ENCODE measurements at places on chromosomes 4 and X. TPM values are rescaled to one million over a fixed set of nuclear protein-coding genes. Genes with fewer than 3 reads are reported as not detected.

DNA sequence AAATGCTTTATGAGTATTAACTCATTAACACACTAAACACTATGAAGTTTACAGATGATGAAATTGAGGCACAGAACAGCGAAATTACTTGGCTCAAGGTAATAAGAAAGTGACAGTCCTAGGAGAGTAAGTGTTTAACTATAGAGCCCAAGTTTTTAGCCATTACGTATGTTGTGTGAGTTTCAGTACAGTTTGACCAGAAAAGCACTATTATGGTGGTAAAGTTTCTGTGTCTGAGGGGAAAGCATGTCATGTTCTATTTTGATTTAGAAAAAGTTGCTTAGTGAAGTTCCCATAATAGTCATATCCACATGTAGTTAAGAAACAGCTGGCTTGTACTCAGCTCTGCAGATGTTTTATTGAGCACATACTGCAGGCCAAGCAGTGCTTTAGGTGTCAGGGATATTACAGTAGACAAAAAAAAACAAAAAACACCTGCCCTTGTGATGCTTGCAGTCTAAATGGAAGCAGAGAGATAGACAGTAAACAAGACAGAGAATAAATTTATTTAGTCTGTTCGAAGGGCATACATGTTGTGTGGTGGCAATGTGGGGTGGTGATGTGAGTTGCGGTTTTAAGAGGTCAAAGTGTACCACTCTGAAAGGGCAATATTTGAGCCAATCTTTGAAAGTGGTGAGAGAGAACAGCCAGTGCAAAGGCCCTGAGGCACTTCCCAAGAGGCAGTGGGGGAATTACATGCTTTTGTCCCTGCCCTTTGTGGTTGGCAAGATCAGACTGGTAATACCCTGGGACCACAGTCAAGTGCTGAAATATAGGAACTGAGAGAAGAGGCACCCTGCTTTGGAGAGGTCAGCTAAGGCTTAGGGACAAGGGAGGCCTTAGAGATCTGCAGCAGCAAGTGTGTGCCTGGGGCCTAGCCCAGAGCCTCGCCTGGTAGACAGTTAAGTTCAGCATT is 6.2 kb downstream of the TMEM131L start:
- DNase-seq, result no peak

The KCND1 gene
- 0.81 TPM for total RNA-seq

The ERCC6L gene
- 9.9 TPM for total RNA-seq

DNA sequence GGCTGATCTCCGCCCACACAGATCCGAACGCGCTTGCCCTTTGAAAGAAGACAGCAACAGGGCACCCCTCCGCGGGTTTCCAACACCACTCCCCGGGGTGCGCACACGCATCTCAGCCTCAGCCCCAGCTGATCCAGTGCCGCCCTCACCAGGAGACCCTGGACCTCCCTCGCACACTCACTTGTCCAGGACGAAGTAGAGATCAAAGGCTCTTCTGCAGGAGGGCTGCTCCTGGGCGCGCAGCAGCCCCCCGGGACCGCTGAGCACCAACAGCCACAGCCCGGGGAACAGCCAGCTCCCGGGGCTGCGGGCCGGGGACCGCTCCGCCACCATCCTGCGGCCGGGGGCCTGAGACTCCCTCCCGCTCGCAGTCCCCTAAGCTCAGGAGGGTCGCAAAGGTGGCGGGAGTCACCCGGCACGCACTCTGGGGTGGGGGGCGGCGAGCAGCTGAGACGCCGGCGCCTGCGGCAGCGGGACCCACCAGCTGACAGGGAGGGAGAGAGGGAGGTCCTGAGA is 743 bp downstream of the ANTXR2 start:
- DNase-seq, result no peak

GRCh38 chr4:71830-72229 is 18.7 kb downstream of the ZNF595 start:
- no peak for DNase-seq

DNA sequence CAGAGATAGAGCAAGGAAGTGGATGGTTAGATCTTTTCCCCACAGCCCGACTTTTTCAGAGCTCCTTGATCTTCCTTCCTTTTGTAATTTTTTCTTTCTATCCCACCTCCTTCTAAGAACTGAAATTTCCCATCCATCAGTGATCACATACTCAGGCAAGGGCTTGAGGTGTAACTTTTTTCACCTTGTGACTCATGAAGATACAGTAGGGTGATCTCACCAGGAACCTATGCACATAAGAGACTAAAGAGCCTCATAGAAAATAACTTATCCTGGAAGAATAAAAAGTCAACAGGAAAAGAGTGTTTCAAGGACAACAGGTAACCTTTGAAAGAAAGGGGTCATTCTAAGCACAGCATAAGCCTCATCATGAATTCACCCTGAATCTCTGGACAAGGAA is 131.2 kb upstream of the HCCS start:
- DNase-seq, result no peak

DNA sequence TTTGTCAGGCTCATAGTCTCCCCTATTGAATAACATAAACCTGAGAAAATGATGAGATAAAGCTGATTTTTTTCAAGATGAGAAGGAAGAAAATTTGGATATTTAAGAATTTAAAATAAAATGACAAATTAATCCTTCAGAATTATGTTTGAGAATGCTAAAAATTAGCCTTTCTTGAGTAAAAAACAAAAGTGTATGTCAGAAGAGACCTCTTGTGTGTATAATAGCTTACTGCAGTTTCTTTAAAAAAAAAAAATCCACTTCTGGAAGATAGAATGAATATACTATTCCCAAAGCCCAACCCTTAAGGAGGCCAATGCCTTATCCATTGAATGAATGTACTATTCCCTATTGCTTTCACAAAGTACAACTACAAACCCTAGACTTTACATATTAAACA is 281.8 kb downstream of the RAPGEF2 start:
- DNase-seq, result peak; percentile 32

DNA sequence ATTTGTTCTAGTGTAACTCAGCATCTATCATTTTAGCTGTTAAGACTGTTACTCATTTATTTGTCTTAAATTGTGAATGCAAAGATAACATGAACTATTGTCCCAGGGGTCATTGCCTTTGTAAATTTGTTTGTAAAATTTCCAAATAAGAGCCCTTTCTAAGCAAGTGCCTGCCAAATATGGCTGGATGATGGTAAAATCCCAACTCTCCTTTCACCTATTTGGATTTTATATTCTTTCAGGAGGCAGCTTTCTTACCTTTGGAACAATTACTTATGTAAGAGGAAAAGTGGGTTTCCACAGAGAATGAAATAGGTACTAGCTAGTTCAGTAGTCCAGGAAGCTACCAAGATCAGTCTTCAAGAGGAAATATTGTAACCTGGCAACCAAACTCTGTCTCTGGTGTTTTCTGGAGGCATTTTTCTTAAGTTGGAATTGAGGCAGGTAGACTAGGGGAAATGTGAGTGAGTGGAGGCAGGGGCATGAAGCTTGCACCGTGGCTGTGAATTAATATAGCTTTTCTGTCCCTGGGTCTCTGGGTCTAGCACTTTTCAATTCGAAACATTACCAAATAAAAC is 363.0 kb upstream of the ZCCHC13 start:
- no peak for DNase-seq

GRCh38 chrX:120485315-120485637 is 16.2 kb upstream of the LAMP2 start:
- no peak for DNase-seq

- peak; percentile 81 for DNase-seq
Measured at GRCh38 chrX:23752740-23753415, 9.8 kb upstream of the ACOT9 start.

The ZNF595 gene
- 11.0 TPM for total RNA-seq

The FBXL5 gene
- 129 TPM for total RNA-seq

- DNase-seq, result peak; percentile 29
Measured at GRCh38 chrX:123188081-123188480, 4.0 kb downstream of the GRIA3 start.

GRCh38 chr4:183493246-183493645 is 11.6 kb upstream of the ING2 start:
- DNase-seq, result no peak

The TRIM2 gene
- 78.5 TPM for total RNA-seq
